ENCODE measurements at places on chromosomes 3 and 15.

DNA sequence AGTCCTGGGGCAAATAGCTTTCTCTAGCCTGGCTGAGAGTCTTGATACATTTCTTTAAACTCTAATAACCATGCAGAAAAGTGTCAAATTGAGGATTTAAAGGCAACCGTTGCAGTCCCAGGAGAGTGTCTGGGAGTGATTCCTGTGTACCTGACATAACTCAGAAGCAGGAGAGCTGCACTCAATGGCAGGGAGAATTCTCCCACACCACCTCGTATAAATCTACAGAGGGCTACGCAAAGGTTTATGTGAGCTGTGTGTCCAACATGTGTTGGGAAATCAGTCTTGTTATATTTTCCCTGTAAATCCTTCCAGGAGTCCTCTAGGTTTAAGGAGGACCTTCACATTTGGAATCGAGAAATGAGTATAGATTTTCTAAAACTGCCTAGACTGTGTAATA lies 192.6 kb downstream of the WDR72 start:
- no peak for DNase-seq

DNA sequence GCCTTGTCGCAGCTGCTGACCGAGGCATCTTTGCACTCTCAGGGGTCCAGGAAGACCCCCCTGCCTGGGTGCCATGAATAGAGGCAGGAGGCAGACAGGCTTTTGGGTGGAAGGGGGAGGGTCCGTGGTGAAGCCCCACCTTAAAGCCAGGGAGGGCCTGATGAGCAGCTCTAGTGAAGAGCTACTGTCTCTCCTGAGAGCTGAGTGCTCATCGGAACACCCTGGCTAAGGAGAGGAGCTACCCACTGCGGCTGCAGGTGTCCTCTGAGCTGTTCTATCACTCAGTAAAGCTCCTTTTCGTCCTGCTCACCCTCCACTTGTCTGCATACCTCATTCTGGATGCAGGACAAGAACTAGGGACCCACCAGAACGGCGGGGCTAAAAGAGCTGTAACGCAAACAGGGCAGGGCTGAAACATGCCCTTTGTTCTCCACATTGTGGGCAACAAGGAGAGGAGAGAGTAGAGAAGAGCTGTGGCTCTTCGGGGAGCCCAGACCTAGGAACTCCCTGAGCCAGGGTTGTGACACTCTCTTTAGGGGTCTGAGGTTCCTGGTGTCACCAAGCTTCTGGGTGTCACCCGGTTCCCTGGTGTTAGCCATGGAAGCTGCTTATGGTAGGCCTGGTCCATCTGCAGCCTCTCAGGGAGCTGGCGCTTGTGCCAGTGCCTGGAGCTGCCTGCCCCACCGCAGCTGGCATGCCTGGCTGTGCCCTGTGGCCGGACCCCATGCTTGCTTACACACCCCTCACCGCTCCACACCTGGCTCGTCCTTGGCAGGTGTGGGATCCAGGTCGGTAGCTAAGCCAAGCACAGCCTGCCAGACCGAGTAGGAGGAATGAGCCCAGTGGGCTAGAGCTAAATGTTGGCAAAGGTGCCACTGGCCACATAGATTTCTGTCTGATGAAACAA lies 26.2 kb upstream of the TFG start:
- no peak for DNase-seq

- no peak for DNase-seq
Measured at GRCh38 chr3:42067326-42067725, 23.8 kb upstream of the TRAK1 start.

- DNase-seq = no peak
Measured at GRCh38 chr3:13894096-13894806, 14.4 kb upstream of the WNT7A start.

- no peak for DNase-seq
Measured at GRCh38 chr3:37925157-37925556, 63.5 kb downstream of the CTDSPL start.

DNA sequence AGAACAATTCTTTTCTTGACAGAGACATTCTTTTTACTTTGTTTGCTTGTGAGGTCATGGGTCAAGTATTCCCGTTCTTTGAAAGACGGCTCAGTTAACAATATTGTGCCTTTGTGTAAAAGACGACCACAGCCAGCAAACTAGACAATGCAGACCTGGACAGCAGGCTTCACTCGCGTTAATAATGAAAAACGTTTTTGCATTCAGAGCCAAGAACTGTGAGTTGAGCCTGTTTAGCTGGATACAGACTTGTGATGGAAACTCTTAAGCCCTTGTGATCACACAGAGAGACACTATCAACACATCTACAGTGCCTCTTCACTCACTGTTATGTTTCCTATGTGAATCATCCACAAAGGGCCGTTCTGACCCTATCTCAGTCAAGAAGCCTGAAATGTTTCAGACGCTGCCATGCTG lies 37.3 kb upstream of the CMTM7 start:
- DNase-seq = no peak
